ENCODE measurements at places on chromosomes 5 and 9.

GRCh38 chr5:1110307-1111240 lies 1.3 kb downstream of the SLC12A7 start:
- no peak for DNase-seq

DNA sequence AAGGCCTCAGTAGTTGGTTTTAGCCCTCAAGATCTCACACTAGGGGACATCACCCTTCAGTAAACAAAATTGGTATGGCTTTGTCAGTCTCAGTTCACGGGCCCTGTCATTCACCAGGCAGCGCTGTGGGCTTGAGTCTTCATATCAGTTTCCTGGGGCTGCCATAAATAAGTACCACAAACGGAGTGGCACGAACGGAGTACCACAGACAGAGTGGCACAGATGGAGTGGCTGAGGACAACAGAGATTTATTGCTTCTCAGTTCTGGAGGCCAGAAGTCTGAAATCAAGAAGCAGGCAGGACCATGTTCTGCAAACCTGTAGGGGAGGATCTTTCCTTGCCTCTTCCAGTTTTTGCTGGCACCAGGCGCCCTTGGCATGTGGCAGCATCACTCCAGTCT lies 37.5 kb downstream of the DYNC2I2 start:
- no peak for DNase-seq

- DNase-seq = no peak
These were observed 14.0 kb downstream of the MAP3K1 start for GRCh38 chr5:56829137-56829908.

DNA sequence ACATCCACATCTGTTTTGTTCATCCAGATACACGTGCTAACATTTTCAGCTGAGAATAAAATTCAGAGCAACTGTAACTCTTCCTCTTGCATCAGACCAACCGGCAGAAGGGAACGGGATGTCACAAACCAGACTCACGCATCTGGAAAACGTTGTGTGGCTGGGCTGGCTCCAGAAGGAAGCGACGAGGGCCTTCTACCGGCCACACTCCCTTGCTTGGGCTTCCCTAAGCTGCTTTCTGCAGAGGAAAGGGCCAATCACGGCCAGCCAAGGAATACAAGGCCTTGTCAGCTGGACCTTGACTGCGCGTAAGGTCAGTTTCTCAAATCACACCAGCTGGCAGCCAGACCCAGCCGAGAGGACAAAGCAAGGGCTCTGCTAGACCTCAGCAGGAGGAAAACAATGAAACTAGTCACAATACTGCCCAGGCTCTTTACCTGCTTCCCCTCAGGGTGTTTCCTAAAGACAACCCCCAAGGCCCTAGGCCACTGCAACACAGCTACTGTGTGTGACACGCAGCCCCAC lies 106.1 kb downstream of the THBS4 start:
- DNase-seq = no peak

GRCh38 chr9:107810461-107810961 lies 320.9 kb upstream of the KLF4 start:
- no peak for DNase-seq

GRCh38 chr5:142924135-142924883 lies 154.1 kb downstream of the ARHGAP26 start:
- DNase-seq = no peak

DNA sequence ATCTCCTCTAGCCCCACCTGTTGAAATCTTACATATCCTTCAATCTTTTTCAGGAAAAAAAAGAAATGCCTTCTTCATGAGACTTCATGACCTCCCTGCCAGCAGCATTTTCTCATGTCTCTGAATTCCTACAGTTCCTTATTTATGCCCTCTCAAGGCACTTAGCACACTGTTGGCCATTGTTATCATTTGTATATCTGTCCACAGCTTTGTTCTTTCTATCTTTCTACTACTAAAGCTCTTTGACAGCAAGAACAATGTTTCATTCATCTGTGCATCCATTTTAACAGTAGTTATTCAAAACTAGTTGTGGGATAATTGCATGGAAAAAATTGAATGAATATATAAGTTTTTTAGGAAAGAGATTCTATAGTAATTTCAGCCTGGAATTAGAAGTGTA lies 20.9 kb upstream of the GZMA start:
- no peak for DNase-seq

GRCh38 chr9:135349212-135350002 lies 130.2 kb upstream of the PPP1R26 start:
- no peak for DNase-seq

DNA sequence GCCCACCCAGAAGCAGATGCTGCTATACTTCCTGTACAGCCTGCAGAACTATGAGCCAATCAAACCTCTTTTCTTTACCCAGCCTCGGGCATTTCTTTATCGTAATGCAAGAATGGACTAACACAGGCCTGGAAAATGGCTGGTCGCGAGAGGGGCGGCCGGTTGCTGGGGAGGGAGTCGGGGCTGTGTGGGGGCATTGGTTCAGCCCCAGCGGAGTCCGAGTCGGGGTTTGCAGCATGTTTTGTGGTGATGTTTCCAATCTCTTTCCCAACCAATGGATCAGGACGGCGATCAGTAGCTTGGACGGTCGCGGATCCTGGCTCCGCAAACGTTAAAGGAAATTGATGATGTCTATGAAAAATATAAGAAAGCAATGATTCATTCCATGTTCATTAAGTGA lies 18.7 kb upstream of the IL31RA start:
- DNase-seq = no peak

DNA sequence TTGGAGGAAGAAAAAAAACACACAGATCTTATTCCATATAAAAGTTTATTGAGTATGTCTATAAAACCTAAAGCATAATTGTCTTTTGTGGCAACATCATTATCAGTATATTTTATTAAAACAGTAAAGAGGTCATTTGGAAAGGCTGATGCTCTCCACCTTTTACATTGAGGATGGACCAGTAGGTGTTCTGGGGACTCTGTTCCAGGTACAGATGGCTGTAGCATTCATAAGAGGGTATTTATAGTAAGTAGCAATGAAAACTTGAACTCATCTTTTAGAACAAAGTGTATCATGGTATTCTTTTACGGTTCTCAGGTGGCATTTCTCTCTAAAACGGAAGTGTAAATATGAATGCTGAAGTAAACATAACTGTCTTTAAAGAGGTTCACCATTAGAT lies 1.8 kb downstream of the GABRA6 start:
- DNase-seq = no peak

- no peak for DNase-seq
These were observed 1.6 kb downstream of the INSYN2B start for GRCh38 chr5:169978714-169979113.

DNA sequence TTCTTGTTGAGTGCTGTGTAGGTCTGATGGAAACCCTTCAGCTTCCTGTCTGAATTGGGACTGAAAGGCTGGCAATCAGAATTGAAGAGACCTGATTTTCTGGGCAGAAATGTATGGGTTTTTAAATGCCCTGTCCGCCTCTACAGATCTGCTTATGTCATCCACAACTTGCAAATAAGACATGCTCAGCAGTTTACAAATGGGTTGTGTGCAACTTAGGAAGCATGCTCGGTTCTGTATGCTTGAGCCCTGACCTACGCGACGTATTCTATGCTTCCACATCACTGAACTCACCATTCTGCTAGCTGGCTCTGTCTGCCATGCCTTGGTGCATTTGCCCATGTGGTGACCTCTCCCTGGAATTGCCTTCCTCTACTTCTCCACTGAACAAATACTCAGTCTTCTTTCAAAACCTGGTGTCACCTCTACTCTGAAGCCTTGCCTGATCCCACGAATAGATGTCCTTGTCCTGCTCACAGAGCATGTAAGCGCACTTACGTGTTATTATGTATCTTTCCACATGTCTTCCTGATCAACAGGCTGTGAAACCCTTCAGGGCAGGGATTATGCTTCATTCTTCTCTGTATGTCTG lies 194.2 kb downstream of the ERCC6L2 start:
- no peak for DNase-seq

- no peak for DNase-seq
These were observed 585.2 kb upstream of the C9orf72 start for GRCh38 chr9:28158451-28158850.

DNA sequence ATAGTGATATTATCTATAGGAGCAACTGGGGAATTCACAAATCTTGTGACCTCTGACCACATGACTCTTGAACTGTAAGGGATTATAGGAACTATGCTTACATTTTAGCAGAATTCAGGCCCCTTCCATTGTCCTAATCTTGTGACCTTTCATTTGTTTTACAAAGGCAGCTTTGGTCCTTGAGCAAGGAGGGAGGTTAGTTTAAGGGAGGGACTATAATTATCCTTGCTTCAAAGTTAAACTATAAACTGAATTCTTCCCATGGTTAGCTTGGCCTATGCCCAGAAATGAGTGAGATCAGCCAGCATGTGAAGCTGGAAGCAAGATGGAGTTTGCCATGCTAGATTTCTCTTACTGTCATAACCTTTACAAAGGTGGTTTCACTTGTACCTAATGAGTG lies 51.2 kb downstream of the TARS1 start:
- DNase-seq = no peak

GRCh38 chr9:136255896-136256890 lies 10.6 kb upstream of the QSOX2 start:
- DNase-seq = no peak

- no peak for DNase-seq
These were observed 111.0 kb upstream of the VCAN start for GRCh38 chr5:83360573-83360972.
